Stimulated activated CD4-positive, alpha-beta T cell treated with anti-CD3 and anti-CD28 coated beads, Interleukin-2, amount 100 ng/mL, for 4 hours (primary cell): ENCODE measurements at places on chromosomes 13 and 19.
A peak's percentile ranks its signal among the peaks of the same experiment; 100 is the strongest.

DNA sequence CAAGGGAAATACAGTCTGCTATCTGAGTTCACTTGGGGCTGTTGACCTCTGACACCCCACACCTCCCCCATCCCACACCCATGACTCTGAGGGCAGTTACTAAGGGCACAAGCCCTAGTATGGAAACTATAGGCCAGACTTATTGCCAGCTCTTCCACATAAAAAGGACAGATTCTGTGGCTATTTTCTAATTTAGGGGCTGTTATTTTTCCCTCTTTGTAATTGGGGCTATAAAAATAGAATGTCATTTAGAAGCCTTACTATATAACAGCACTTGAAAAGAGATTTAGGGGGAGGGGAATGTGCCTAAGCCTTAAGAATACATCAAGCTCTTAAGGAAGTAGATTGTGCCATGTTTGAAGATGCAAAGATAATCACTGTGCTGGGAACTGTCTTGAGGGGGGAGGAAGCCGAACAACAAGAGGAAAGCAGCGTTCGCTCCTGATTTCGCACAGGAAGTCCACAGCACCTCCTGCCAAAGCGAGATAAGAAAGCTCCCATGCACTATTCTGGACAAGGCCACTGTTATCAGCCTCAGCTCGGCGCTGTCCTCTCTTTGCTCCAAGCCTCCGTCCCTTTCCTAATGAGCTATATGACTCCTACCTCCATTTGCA is 86.6 kb downstream of the FLT1 start:
- no peak for DNase-seq

DNA sequence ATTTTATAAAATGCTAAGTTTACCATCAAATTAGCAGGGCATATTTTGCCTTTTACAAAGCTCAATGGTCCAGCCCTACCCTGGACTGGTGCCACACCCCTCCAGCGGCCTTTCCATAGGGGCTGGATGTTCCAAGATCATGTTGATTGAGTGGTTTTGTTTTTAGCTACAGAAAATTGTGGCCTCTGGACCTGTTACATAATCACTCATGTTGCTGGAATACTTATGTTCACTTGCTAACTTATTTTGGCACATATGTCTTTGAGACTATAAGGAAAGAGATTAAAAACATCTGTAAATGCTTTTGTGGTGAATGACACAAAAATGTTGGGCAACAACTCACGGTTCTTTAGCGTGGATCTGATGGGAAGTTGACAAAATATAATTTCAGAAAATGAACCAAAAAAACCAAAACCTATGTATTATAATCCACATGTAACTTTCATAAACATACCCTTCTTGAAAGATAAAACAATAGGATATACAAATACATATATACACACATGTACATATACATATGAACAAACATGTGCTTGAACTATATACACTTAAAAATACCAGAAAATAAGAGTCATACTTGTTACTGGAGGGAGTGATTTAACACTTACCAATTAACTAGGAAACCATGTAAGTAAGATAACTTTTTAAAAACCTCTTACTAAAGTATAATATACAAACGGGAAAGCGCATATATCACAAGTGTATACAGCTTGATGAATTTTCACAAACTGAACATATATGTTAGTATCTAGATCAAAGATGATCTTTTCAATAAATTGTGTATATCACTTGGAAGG is 46.6 kb upstream of the SLC15A1 start:
- no peak for DNase-seq

DNA sequence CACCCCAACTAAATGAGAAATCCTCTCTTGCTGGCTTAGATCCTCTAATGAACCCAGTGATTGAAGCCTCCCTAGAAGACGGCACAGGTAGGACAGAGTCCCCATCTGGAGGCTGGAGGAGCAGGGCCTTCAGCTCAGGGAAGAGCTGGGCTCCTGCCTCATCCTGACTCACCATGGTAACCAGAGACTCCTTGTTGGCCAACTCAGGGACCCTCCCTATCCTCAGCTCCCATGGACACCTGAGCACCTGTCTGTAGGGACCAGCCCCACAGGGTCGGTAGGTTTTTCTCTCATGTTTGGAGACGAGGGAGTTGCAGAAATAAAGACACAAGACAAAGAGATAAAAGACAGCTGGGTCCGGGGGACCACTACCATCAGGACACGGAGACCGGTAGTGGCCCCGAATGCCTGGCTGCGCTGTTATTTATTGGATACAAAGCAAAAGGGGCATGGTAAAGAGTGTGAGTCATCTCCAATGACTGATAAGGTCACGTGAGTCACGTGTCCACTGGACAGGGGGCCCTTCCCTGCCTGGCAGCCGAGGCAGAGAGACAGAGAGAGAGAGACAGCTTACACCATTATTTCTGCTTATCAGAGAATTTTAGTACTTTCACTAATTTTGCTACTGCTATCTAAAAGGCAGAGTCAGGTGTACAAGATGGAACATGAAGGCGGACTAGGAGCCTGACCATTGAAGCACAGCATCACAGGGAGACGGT is 26.6 kb downstream of the SIGLEC7 start:
- no peak for DNase-seq

DNA sequence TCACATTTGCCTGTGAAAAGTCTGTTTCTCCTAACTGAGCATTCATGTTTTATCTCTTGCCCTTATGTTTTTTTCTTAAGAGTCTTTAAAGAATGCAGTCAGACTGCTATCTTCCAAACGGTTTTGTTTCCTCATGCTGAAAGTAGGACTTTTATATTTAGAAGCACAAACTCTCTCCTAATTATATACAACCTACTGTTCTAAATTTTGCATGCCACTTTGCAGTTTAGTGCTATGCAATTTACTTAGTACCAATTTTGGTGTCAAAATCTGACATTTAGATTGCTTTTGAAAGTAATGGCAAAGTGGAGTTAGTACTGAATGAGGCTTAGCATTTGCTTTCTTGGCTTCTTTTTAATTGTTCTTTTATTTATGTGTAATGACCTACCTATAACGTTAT is 55.1 kb upstream of the PCDH20 start:
- no peak for DNase-seq

DNA sequence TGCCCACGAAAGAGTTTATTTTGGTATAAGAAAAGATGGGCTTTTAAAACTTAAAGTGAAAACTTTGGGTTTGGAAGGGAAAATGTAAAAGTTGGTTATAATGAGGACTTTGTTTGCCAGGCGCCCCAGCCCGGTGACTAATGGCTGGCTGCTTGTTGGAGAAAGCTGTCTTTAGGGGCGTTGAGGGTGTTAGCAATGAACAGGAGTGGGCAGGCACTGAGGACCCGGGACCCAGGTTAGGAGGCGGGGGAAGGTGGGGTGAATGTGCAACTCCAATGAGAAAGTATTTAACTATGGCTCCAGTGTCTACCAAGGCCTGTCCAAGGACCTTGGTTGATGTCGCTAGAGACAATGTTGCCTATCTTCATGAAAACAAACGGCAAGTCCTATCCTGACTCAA is 118.6 kb downstream of the ZNF536 start:
- no peak for DNase-seq

GRCh38 chr19:54207676-54207982 is 7.0 kb downstream of the RPS9 start:
- DNase-seq, result no peak

DNA sequence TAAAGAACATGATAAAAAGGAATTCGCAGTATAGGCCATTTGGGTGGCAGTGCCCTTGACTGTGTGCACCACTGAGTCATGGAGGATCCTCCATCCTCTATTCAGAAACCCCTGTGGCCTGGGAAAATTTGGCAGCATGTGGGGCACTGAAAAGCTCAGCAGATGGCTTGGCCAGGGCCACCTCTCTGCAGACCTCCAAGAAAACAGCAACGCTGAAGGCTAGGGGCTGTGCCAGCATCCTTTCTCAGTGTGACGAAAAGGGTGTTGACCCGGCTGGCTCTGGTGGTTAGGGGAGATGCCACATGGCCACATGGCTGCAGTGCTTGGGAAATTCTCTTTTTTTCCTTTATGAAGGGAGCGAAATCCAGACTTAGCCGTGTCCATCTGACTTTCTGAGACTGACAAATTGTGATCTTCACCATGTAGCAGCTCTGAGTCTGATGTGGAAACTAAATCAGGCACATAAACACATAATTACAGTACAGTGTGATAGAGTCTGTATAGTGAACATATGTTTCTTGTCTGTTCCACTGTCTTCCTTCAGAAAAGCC is 178.0 kb downstream of the KCTD12 start:
- DNase-seq, result no peak

DNA sequence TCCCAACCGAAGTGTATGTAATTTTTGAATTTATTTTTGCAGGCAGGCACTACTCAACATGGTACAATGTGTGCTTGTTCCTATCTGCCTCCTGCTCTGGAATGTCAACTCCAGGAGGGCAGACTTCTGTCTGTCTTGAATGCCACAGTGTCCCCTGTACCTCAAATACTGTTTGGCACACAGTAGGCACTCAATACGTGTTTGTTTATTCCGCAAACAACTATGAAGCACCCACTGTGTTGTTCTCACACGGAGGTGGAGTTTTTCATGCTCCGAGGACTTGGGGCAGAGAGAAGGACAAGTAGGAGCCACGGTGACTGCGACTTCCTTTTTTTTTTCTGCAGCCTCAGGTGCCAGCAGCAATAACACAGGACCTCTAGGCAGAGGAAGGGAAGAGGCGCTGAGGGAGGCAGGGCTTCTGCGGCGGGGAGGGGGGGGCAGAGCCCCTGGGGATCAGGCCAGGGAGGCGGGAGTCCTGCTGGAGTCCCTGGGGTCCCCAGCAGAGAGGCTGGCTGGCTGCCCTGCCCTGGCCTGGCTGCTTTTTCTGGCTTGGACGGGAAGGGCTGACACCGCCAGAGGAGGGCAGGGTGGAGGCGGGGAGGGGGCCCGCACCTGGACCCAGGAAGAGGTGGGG is 29.3 kb upstream of the TNFAIP8L1 start:
- DNase-seq, result no peak

DNA sequence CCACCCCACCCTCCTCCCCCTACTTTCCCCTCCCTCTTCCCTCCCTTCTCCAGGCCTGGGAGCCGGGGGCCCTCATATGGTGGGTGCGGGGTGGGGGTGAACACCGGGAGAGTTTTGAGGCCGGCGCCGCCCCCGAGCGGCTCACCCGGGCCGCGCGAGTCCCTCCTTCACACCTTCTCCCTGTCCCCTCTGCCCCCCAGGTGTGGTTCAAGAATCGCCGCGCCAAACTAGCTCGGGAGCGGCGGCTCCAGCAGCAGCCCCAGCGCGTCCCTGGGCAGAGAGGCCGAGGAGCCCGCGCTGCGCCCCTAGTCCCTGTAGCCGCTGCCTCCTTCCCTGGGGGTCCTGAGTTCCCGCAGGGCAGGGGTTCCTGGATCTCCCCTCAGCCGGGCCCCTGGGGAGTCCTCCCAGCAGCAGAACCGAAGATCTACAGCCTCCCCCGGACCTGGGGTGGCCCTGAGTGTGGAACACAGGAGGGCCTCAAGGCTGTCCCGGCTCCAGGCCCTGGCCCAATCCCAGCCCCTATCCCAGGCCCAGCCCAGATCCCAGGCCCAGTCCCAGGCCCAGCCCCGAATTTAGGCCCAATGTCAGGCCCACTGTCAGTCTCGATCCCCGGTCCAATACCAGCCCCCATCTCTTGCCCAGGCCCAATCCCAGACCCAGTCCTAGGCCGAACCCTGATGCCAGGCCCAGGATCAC is 1.7 kb downstream of the TPRX2 start:
- DNase-seq, result no peak

DNA sequence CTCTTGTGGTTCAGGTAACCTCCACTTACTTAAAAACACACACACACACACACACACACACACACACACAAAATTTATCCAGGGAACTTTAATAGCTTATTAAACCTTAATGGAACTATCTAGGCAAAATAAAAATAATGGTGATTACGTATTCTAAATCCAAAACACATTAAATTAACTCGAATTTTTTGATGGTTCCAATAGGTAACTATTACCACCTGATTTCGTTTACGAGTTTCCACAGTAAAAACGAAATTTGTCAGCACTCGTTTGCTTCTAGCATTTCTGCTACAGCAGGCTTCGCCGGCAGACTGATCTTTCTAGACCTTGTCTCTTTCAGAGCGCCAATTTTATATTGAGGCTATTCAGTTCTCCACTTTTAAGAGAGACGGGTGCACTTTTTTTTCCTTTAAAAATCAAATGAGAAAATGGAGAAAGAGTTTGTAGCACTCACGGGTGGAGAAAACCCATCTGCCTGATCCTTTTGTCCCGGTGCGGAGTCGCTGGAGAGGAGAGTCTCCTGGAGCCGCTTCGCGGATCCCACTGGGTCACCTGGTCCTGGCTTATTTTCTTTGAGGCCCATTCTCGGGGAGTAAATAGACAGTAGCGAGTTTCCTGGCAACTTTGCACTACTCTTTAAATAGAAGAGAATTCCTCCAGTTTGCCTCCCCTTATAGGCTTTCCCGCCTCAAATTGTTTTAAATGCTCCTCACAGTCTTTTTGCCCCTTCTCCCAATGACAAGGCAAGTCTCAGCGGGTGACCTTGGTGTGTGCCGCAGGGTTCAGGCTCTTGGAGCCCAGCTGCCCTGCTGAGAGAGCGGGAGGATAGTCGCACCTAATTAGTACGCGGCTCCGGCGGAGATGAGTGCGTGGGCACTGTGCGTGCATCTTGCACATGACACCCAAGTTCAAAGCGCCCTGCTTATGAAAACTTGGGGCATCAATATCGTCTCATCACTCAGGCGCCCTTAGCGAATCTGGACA is 117.0 kb downstream of the KCNRG start:
- peak; percentile 34 for DNase-seq

DNA sequence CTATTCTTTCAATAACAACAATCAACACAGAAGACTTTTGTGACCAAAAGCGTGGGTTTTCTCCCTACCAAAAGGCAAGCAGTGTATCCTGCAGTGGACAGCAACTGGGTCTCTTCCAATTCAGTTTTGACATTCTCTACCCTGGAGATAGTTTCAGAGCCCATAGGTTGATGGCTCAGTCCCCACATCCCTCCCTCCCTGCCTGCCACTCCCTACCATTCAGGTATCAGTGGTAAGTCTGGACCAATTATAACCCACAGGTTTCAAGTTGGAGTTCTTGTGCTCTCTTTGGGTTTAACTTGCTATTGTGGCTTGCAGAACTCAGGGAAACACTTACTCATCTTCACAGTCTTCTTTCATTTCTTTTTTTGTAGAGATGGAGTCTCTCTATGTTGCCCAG is 60.2 kb downstream of the ZNF823 start:
- no peak for DNase-seq

DNA sequence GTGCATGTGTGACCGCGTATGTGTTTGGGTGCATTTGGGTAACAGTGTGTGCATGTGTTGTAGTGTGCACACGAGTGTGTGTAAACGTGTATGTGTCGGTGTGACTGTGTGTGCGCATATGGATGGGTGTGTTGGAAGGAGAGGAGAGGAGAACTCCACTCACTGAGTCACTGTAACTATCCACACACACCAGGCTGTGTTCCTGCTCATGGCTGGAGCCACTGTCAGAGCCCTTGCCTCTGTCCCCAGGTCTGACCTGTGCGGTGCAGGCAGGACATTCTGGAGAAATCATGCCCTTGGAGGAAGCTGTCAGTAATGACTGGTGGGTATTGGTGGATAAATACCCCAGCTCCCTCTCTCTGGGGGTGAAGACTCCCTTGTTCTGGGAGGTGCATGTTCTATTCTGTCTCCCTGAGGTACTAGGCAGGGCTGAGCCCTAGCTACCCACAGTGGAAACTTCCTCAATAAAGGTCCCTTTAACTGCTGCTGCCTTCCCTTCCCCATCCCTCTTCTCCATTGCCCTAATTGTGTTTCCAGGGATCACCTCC is 48.4 kb downstream of the CYP4F22 start:
- no peak for DNase-seq

GRCh38 chr13:80083853-80084676 is 256.9 kb downstream of the SPRY2 start:
- DNase-seq, result no peak

- DNase-seq, result no peak
Observed at GRCh38 chr13:39685652-39686051, 30.2 kb downstream of the COG6 start.
